IMR-90 (cell line): ENCODE measurements at places on chromosomes 3 and 15. TPM values are rescaled to one million over a fixed set of nuclear protein-coding genes. Genes with fewer than 3 reads are reported as not detected.

The OR4M2 gene
- total RNA-seq = not detected in 2 replicates

The GPR62 gene
- total RNA-seq = under 0.01 TPM in 1 of 2 replicates, not detected in the other

The IQCH gene
- total RNA-seq = 2.5 and 2.8 TPM in 2 replicates

The KNL1 gene
- 25.1 and 32.5 TPM in 2 replicates for total RNA-seq

The CHDH gene
- total RNA-seq = under 0.01 and 0.28 TPM in 2 replicates

The NR2F2 gene
- 20.3 and 28.1 TPM in 2 replicates for total RNA-seq

The SELENOT gene
- 399 and 415 TPM in 2 replicates for total RNA-seq

The SPTSSB gene
- not detected in 2 replicates for total RNA-seq

The CLSTN2 gene
- total RNA-seq = under 0.01 TPM in 2 replicates

The CD86 gene
- total RNA-seq = not detected in 2 replicates

DNA sequence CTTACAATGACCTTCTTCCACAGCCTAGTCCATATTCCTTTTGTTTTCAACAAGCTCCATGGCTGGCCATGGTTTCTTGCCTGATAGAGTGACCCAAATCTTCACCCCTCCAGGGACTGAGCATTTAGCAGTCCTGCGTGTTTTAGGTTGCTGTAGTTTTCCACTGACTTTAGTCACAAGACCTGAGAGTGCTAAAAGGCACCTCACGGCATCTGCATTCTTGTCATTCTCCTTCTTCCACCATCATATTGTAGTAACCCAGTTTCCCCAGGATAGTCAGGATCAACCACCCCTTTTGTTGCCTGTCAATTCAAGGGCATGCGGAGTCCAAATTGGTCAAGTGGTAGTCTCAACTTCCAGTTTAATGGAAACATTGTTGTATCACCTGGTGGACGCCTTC, 20.8 kb downstream of the HTR3C start:
- DNase-seq = no peak

- DNase-seq = peak; percentile 59
These were observed 43.4 kb upstream of the LMCD1 start for GRCh38 chr3:8458238-8458661.

DNA sequence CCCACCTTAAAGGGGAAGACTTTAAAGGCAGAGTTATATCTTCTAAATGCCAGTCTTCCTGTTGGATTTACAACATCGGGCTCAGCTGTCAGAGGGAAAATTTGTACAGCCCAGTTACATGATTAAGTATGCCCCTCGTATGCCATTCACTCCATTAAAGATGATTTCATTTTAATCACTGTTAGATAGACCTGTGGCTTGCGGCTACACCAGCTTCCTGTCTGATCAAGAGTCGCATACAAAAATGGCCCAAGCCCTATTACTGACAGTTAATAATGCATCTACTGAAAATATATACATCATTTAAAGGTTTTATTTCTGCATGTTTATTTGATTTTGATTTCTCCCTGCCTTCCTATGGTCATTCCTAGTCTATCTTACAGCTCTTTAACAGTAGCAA, 7.1 kb downstream of the EIF4E3 start:
- no peak for DNase-seq

DNA sequence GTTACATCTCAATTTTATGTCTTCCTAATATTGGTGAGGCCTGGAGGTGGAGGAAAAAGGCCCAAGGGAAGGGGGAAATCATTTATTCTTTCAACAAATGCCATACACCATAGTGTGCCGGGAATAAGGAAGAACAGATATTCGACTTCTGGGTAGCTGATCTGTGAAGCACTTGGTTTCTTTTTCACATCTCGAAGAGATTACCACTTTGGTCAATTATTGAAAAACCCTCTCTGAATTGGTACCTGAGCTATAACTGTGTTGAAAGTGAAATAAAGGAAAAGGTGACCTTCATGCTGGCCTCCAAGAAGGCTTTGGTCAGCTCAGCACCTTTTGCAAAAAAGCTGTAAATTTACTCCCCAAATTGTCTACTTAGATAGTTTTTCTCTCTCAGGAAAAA, 14.2 kb upstream of the MB21D2 start:
- no peak for DNase-seq

DNA sequence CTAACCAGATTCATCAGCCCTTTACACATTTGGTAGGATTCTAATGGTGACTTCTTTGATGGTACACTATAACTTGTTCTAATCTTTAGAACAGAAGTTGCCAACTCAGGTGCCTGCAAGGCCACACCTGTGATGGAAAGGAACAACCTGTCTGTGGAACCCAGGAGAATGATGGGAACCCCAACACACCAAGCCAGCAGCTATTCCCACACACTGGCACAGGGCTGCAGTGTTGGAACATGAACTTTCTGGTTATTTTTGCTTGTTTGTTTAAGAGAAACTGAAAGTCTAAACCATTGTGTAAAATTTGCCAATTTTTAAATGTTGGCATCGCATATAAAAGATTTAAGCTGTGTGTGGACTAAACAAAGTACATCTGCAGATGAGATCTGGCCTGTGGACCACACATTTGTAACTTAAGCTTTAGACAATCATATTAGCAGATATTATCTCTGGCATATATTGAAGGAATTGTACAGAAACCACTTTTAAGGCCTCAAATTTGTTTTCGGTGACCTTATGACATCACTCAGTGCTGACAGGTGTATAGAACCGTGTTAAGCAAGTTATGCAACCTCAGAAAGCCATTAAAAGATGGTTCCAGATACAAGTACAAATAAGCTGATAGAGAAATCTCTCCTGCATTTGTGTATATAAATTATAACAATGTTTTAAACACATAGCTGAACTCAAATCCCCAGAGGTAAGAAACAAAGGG, 242.9 kb downstream of the SLC9A9 start:
- no peak for DNase-seq

- DNase-seq = no peak
These were observed 63.2 kb upstream of the MNS1 start for GRCh38 chr15:56528136-56528535.

DNA sequence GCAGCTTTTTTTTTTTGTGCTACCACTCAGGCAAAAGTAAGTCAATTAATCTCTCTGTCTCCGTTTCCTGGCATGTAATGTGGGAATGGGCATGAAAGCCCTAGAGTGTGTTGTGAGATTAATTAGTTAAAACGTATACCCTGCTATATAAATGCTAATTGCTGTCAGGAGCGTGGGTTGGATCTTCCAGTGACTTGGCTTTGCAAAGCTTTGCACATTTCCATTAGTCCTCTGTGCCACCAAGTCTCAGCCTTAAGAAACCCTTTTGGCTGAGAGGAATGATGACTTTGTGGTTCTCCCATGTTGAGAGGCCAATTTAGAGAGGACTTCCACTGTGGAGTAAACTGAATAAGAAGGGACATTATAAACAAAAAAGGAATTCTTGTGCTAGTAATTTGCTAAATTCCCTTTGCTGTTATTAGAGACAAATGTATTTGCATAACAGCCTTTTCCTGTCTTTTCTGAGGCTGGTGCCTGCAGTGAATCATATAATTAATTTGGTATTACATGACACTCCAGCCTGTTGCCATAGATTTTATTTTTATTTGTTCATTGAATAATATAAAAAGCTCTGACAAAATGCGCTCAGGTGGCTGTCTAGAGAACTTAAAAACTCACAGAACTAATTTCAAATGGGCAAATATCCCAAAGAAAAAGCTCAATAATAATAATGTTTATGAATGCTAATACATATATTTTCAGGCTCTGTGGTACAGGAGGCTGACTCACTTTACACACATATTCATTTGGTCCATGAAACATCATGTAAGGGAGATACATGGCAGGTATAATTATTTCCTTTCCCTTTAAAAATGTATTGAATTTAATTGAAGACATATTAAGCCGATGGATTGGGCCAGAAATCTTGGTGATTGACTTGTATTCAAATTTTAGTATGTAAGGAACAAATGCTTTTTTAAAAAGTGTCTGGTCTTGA, 82.7 kb downstream of the IL1RAP start:
- DNase-seq = no peak

- no peak for DNase-seq
These were observed 156.8 kb upstream of the BCL6 start for GRCh38 chr3:187902041-187902471.

GRCh38 chr3:71129611-71130431, 453.7 kb downstream of the FOXP1 start:
- peak; percentile 60 for DNase-seq

DNA sequence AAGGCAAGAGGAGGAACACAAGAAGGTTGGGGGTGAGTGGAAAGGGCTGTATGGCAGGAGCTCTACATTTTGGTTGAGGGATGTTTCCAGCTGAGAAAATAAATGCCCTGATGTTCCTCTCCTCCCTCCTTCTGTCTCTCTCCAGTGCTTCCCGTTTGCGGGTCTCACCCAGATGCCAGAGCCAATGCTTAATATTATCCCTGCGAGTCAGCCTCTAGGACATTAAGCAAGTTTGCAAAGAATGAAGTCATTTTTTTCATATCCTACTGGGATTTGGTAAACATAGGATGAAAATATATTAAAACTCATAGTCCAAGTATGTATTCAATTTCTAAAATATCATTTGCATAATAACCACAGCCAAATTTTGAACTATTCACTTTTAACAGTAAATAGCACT, 295.9 kb downstream of the CADM2 start:
- DNase-seq = peak; percentile 60

DNA sequence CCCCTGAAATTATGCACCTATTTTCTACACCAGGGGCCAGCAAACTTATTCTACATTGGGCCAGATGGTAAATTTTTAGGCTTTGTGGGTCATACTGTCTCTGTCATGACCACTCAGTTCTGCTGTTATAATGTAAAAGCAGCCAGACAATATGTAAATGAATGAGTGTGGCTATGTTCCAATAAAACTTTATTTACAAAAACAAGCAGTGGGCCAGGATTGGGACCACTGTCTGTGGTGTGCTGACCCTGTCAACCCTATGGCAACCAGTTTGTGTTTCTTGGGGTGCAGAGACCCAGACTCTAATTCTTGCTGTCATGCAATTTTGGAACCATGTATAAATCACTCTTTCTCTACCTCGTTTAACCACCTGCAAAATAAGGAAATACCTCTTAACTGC, 74.7 kb downstream of the LRIG1 start:
- no peak for DNase-seq

GRCh38 chr3:185935465-185936272, 2.1 kb downstream of the TRA2B start:
- DNase-seq = peak; percentile 37

- no peak for DNase-seq
These were observed 1.9 kb downstream of the SPG11 start for GRCh38 chr15:44661576-44661975.

- peak; percentile 24 for DNase-seq
These were observed 580.1 kb downstream of the ROBO2 start for GRCh38 chr3:77620009-77620408.

DNA sequence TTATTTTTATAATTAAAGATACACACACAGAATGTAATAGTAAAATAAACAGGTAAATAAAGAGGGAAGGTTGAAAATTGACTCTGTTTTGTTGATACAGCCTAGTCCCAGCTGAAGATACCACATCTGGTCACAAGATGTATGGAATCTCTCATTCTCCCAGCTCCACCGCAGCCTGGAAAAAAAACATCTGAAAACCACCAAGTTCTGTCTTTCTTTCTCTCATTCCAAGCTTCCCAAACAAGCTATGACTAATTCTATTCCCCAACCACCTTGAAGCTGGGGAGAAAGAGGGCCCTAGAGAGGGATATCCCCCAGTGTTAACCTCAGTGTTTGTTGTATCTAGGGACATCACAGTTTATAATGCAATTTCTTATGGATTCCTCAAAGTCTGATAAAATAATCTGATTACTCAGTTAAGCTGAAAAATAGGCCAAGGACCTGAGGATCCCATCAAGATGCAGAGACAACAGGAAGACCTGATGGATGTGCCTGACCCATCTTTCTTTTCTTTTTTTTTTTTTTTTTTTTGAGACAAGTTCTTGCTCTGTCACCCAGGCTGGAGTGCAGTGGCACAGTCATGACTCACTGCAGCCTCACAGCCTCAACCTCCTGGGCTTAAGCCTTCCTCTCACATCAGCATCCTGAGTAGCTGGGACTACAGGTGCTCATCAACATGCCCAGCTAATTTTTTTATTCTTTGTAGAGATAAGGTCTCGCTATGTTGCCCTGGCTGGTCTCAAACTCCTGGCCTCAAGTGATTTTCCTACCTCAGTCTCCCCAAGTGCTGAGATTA, 38.1 kb downstream of the SRGAP3 start:
- peak; percentile 31 for DNase-seq

DNA sequence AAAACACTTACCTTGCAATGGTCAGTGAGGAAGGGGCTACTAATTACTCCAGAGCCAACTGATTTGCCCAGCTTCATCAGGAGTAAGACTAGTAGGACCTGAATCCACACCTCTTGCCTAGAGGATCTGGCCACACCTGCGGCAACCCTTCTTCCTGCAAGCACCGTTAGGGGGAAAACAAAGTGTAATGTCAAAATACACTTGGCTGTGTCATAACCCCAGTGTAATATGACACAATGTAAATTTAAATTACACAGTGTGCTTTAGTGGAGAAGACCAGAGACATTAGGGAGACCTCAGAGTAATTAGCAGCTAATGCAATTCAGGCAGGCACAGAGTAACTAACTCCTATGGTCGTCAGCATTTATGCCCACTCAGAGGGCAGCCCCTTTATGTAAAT, 308.5 kb upstream of the ARRDC4 start:
- DNase-seq = no peak

DNA sequence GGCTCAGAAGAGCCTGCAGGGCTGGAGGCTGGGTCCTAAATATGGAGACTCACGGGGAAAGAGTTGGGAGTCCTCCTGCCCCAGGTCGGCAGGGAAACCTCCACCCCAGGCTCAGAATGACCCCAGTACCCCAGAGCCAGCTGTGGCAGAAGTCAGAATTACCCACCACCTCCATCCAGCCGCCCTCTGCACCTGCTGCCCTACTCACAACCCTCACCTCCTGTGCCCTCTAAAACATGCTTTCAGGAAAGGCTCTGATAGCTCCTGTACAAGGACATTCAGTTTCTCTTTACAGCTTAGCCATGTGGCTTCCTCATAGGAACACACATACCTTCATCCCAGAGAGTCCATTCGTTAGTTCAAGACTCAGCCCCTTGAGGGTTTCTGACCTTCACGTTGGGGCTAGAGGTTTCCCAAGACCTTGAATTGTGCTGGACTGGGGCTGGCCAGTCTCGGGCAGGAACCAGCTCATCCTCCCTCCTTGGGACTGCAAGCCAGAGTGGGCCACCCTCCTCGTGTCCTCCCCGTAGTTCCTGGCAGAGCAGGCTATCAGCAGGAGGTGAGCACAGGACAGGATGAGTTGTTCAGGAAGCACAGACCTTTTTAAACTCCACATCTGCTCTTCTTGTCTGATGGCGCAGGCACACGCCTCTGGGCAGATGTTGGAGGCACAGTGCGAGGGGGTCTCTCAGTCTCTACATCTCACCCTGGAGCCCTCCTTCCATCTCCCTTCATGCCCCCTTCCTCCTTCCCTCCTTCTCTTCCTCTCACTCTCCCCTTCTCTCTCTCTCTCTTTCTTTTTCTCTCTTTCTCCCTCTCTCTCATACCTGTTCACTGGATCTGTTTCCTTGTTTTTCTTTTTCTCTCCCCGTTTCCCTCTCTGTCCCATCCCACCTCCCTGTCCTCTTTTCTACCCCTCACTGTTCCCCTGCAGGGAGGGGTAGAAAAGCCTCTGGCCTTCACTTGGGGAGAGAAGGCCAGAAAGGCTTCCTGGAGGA, 55.9 kb upstream of the NR2C2 start:
- DNase-seq = no peak
